ENCODE measurements at places on chromosomes 3 and 15. TPM values are rescaled to one million over a fixed set of nuclear protein-coding genes. Genes with fewer than 3 reads are reported as not detected.

The EOMES gene
- total RNA-seq, result 0.58 TPM

GRCh38 chr15:38684440-38685010 lies 119.9 kb upstream of the RASGRP1 start:
- DNase-seq, result no peak

DNA sequence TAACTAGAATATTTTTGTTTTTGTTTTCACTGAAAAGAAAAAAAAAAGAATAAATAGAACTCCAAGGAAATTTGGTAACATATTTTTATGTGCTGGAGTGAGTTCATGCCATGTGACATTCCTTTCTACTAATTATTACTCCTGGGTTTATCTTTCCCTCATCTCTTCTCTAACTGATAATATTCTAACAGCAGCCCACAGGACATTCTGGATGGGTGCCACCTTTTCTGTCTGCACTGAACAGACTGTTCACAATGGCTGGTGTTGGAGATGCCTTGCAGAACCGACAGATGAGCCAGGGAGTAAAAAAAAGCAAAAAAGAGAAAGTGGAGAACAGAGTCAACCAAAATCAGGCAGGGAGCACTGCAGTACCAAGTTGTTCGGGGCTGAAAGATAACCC lies 151.3 kb downstream of the OR4M2 start:
- no peak for DNase-seq

DNA sequence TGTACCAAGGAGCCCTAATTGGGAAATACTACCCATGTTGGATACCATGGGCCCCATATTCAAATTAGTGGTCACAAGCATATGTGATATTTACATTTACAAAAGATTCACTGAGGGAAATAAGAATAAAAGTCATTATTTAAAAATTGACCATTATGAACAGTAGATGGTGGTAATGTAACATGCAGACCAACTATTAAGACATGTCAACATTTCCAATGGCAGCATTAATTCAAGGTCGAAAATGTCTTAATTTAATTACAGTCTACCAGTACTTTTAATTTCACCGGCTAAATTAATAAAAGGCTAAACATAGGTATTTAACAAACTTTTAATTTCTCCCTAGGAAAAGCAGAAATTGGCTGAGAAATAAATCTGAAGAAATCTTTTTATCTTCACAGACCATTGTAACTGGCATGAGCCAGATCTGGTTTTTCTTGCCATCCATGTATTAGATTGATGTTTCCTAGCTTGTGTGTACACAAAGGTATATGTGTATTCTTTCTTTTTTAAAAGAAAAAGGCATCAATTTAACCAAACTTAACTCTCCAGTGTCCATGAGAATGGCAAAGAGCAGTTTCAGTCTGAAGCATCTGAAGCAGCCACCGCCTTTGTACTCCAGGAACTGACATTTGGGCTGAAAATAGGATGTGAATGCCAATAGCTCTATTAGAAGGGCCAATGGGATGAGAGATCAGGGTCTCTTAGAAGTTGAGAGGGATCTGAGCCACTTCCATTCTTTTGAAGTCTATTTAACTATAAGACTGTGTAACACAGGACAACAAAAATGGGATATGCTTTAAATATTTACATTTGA lies 26.6 kb downstream of the NEK11 start:
- DNase-seq, result no peak

DNA sequence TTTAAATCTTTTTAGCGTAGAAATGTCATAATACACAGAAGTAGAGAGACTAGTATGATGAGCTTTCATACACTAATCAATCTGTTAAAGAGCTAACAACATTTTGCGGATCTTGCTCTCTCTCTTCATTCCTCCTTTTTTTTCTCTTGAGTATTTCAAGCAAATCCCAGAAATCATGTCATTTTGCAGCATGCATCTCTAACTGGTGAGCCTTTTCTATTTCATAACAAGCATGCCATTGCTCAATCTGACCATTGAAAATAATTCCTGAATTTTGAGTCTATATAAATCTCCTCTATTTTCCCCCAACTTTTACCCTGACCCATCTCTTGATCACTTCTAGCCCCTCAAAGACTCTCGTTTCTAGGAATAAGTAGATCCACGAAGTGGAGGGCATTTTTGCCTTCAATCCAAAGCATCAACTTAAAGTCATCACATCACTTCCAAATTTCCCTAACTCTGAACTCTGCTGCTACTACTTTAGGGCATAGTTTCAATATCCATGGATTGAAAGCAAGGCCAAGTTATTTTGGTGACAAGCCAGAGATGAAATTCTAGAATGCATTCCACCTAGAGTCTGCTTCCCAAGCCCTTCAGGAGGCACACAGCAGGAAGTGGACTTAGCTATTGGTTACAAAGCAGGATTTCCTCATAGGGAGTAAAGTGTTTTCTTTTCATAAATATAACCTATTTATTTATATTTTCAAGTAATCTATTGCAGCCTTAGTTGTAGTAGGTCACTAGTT lies 253.5 kb upstream of the ZPLD1 start:
- no peak for DNase-seq

- no peak for DNase-seq
These were observed 61.2 kb upstream of the MCF2L2 start for GRCh38 chr3:183489455-183490210.

DNA sequence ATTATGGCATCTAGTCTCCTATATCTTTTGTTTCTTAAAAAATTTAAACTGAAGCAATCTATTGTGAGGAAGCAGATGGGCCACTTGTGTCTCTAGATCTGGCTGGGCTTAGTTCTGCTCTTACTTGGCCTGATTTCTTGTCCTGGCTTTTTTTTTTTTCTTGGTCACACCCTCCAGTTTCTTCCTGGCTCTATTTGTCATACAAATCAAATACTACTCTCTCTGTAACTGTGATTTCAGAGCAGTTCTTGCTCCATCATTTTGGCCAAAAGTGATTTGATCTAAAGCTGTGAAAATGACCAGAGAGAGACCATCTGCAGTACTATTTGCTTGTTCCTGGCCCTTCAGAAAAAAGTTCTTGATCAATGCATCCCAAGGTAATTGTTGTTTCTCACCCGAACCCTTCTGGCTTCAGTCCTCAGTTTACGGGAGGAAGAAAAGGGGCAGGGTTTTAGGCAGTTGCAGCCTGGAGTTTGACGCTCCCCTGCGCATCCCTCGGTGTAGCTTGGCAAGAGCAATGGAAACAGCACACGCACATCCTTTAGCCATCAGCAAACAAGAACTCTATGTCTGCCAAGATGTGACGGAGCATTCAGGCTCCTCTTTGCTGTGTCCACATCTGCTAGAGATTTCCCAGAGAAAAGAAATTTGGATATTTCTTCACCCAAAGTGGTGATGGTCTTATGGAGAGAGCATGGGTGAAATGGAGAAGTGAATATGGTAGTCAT lies 31.6 kb downstream of the CHST2 start:
- DNase-seq, result no peak

DNA sequence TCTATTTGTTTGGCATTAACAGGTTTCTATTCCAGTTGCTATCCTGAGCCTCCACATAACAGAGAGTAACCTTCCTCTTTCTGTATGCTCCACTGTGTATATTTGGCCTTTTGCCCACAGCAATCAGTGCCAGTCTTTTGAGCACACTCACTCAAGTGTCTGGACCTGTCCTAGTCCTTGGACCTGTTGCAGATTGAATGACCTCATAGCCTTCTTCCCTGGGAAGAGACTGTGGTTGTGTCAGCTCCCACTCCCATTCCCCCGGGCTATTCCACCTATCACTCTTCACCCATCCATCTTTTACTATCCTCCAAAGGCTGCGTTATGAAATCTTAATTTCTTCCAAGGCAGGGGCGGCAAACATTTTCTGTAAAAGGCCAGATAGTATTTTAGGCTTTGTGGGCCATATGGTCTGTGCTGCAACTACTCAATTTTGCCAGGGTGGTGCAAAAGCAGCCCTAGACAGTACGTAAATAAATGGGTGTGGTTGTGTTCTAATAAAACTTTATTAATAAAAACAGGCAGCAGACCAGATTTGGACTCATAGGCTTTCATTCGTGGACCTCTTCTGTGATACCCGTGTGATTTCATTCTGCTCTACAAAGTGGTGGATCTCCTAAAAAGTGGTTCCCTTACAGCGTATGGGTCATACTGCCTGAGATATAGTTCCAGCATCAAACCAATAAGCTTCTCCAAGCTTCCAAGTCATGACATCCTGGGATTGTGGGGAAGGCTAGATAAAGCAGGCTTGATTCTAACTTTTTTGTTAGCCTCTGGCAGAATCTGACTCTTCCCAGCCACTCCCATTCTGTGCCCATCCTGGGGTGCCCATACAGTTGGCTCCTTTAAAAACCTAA lies 57.4 kb downstream of the CDAN1 start:
- DNase-seq, result no peak

DNA sequence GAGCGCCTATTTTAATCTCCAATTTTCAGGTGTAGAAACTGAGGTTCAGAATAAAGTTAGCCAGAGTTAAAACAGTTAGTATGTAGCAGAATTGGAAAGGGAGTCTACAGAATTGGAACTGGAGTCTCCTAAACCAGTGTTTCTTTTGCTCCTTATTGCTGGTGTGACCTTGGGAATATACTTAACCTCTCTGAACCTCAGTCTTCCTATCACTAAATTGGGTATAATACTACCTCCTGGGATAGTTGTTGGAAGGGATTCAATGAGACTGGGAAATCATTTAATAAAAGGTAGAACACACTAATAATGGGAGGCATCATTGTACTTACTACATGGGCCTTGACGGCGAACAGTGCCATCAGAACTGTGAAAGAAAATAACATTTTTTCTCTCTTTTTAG lies 55.1 kb downstream of the LPP start:
- no peak for DNase-seq

- no peak for DNase-seq
These were observed 85.9 kb downstream of the BOC start for GRCh38 chr3:113297287-113297686.

- no peak for DNase-seq
These were observed 4.2 kb upstream of the CNBP start for GRCh38 chr3:129187857-129188256.

GRCh38 chr3:42375121-42375800 lies 35.1 kb downstream of the LYZL4 start:
- no peak for DNase-seq

- peak; percentile 61 for DNase-seq
These were observed 25.2 kb downstream of the OXNAD1 start for GRCh38 chr3:16290007-16290826.

- peak; percentile 26 for DNase-seq
These were observed 44.8 kb downstream of the GATM start for GRCh38 chr15:45333550-45333949.

DNA sequence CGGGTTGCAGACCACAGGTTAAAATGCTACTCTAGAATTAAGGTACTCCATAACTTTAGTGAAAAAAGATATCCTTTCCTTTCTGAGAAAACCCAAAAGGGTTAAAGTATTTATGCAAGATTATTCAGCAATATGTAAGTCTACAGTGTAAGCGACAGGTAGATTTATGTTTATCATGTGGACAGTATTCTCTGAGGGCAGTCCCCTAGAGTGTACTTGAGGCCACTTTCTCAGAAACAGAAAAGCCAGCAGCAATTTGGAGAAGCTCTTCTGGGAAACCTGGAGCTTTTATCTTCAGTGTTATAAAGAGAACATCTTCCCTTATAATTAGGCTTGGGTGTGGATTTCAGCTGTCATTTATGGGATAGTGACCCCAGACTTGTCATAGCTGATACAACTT lies 8.9 kb downstream of the ST3GAL6 start:
- DNase-seq, result no peak

The KBTBD13 gene
- not detected for total RNA-seq

GRCh38 chr15:25711164-25711563 lies 152.0 kb downstream of the ATP10A start:
- no peak for DNase-seq

GRCh38 chr3:87191641-87192040 lies 35.5 kb upstream of the CHMP2B start:
- DNase-seq, result no peak

- no peak for DNase-seq
These were observed 18.6 kb upstream of the GLCE start for GRCh38 chr15:69141833-69142232.

GRCh38 chr15:65723876-65724275 lies 68.2 kb downstream of the DENND4A start:
- no peak for DNase-seq

DNA sequence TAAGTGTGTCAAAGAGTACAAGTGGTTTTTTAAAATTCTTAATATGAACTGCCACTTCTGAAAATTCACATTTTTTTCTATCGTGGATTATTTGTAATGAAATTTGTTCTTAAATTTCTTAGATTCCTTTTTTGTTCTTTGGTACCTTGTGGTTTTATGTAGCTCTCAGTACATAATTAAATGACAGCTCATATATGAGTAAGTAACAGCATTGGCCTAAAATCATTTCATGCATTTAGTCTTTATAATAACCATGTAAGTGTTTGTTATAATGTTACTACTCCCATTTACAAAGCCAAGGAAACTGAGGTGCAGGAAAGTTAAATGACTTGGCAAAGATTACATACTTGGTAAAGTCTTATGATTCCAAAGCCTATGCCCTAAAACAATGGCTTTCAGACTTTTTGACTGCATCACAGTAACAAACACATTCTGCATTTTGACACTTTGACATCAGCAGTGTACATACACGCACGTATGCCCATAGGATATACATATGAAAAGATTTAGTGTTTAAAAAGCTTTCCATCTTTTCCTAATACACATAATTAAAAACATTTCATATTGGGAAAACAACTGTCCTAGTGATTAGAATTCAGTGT lies 14.9 kb downstream of the SPRED1 start:
- DNase-seq, result no peak

DNA sequence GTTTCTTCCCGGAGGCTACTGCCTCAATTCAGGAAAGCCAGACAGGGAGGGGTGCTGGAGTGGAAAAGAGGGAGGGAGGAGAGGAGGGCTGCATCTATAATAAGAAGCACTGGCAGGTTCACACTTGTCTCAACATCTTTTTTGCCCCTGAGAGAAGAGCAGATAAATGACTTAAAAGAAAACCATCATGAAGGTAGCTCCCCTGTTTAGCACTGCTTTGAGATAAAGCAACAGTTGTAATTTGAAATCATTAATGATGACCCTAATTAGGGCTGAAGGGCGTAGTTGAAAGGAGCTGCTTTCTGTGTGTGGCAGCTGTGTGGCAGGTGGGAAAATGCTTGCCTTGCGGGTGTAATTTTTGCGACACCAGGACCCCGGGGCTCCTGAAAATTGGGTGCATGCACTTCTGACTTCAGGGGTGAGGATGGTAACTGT lies 222.8 kb upstream of the IL12A start:
- DNase-seq, result no peak

DNA sequence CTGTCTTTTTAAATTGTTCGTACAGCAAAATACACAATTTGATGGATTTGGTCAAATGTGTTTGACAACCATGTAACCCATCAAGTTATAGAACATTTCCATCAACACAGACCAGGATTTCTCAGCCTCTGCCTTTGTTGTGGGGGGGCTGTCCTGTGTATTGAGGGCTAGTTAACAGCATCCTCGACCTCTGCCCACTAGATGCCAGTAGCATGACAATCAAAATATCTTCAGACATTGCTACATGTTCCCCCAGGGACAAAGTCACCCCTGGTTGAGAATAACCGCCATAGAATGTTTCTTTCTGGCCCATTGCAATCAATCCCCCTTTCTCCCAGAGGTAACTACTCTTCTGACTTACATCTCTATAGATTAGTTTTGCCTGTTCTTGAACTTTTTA lies 310.1 kb upstream of the RGMA start:
- no peak for DNase-seq

GRCh38 chr3:42116466-42116865 lies 25.3 kb downstream of the TRAK1 start:
- DNase-seq, result no peak

The GOLGA6L7 gene
- not detected for total RNA-seq
